Thymus (tissue), 14 donors: ENCODE measurements at places on chromosomes 3 and 15.

DNA sequence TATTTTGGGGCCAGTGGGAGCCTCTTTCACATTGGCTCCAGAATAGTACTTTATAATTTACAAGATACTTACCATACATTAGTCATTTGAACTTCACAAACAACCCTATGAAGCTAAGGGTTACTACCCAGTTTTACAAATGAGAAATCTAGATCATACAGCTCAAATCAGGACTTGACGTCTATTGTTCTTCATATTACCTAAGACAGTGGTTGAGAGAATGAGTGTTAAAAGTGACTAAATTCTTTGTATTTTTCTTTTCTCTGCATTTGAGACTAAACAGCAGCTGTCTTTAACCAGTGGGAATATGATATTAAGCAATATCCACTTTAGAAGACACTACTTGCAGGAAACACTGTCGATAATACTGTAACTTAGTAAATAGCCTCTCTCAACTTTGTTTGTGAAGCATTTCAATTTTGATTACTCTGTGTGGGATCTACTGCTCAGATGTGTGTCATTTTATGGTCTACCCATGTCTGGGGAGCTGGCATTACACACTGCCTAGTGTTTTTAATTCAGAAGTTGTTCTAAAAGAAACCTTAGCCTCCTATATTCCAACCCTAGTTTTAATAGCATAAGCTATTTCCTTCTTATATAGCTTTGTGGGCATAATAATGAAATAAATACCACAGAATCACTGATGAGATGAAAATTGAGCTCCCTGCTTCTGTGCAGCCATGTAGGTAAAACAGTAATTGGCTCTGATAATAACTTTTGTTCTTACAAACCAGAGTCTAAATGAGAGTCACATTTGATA is 45.9 kb downstream of the IQCH start:
- no peak overlapping the region for H3K4me3 ChIP-seq
- no peaks in the 10 kb centered on the region for H3K4me1 ChIP-seq
- H3K27ac ChIP-seq, result no peak overlapping the region
- H3K36me3 ChIP-seq, result no peaks in the 10 kb centered on the region
- DNase-seq, result no peak

DNA sequence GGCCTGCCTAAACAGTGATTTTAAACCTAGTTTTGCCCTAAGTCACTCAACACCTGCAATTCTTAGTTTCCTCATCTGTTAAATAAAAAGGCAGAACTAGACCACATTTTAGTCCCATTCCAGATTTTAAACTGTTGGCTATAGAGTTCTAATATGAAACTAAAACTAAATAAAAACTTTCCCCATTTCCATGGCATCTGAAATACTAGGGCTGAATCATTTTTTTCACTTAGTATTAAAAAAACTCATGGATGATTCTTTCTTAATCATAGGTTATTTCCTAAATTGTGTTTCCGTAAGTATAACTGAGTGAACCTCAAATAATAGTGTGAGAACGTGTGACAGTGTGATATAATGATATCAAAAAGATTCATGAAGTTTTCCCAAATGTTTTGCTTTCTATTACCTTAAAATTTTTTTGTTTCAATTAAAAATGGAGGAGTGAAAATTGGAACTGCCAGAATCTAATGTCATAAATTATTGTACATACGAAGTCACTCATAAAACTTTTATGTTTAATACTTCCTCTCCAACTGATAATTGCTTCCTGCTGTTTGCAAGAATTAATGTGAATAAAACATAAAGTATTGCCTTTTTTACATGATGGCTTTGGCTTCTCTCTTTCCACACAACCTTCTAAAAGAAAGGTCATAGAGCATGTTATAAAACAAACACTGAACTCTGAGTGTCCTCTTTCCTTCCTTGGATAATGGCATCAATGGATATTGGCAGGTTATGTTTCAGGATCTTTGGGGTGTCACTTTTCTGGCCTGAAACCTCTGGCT is 315.1 kb upstream of the MME start:
- no peaks in the 10 kb centered on the region for H3K36me3 ChIP-seq
- H3K27ac ChIP-seq, result no peak overlapping the region
- H3K4me3 ChIP-seq, result no peak overlapping the region

DNA sequence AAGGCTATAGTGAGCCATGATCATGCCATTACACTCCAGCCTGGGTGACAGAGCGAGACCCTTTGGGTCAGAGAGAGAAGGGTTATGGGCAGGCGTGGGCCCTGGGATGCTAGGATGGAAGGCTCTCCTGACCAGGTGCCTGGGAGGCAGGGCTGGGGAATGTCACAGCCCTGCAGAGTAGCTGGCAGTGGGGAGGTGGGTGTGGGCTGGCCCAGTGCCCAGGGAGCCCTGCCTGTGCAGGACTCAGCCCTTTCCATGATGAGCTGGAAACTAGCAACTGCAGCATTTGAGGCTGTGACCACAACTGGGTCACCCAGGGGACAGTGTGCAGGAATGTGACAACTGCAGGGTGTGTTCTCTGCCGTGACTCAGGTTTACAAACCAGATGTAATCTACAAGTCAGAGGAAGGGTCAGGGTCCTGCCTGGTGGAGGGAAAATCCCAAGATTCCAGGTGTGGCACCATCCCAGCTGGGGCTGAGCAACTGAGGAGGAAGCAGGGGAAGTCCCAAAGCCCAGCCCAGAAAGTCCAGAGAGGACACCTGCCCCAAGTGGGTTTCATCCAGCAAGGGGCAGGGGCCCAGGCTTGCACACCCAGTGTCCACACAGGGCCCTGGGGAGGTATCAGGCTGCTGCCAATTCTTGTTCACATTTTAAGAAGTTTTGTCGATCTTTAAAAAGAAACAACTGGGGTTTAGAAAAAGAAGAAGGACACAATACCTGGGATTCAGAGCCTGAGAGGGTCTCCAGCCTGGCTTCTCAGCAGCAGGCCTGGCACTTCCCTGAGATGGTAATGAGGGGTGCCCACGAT is 45.5 kb downstream of the SLC28A1 start:
- no peaks in the 10 kb centered on the region for H3K36me3 ChIP-seq
- DNase-seq, result no peak
- peaks cover 2% of the 10 kb centered on the region for H3K4me1 ChIP-seq

GRCh38 chr3:136802481-136802996 is 16.4 kb upstream of the SLC35G2 start:
- no peaks in the 10 kb centered on the region for H3K27me3 ChIP-seq
- H3K4me1 ChIP-seq, result no peaks in the 10 kb centered on the region
- H3K36me3 ChIP-seq, result no peaks in the 10 kb centered on the region
- H3K4me3 ChIP-seq, result no peak overlapping the region
- DNase-seq, result no peak

- DNase-seq, result no peak
- H3K4me3 ChIP-seq, result no peak overlapping the region
- no peaks in the 10 kb centered on the region for H3K36me3 ChIP-seq
- no peaks in the 10 kb centered on the region for H3K27me3 ChIP-seq
- no peak overlapping the region for H3K27ac ChIP-seq
- H3K4me1 ChIP-seq, result no peaks in the 10 kb centered on the region
Observed at GRCh38 chr3:170508839-170509238, 77.0 kb downstream of the SLC7A14 start.
